Stimulated activated naive CD4-positive, alpha-beta T cell (primary cell): ENCODE measurements at places on chromosomes 4 and X.

- DNase-seq, result no peak
Measured at GRCh38 chr4:116150152-116150551, 935.2 kb downstream of the TRAM1L1 start.

GRCh38 chrX:5236749-5237148 is 991.9 kb downstream of the NLGN4X start:
- no peak for DNase-seq

DNA sequence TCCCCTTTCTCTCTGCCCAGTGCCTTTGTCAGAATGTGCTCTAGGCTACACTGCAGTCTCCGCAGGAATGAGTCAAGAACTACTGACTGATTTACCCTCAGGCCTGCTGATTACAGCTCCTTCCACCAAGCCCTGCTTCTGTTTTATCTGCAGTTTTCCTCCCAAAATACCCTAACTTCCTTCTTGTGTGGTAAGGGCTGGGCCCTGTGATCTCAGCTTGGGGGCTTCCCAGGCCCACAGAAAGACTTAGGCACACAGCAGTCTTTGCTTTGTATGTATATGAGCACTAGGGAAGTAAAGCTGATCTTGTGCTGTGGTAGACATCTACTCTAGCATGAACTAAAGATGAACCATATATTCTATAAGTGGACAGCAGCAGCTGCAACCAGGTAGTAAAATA is 18.8 kb downstream of the PAK3 start:
- DNase-seq, result no peak

GRCh38 chrX:15761564-15762191 is 23.6 kb downstream of the CA5B start:
- no peak for DNase-seq

- DNase-seq, result no peak
Measured at GRCh38 chrX:110108381-110108821, 105.5 kb downstream of the TMEM164 start.

- no peak for DNase-seq
Measured at GRCh38 chr4:71602289-71602900, 181.5 kb downstream of the GC start.

GRCh38 chr4:133152831-133153481 is 3.9 kb downstream of the PCDH10 start:
- no peak for DNase-seq

- DNase-seq, result no peak
Measured at GRCh38 chr4:128241425-128241913, 46.1 kb downstream of the PGRMC2 start.

- no peak for DNase-seq
Measured at GRCh38 chrX:125439194-125439849, 119.7 kb downstream of the TEX13C start.

DNA sequence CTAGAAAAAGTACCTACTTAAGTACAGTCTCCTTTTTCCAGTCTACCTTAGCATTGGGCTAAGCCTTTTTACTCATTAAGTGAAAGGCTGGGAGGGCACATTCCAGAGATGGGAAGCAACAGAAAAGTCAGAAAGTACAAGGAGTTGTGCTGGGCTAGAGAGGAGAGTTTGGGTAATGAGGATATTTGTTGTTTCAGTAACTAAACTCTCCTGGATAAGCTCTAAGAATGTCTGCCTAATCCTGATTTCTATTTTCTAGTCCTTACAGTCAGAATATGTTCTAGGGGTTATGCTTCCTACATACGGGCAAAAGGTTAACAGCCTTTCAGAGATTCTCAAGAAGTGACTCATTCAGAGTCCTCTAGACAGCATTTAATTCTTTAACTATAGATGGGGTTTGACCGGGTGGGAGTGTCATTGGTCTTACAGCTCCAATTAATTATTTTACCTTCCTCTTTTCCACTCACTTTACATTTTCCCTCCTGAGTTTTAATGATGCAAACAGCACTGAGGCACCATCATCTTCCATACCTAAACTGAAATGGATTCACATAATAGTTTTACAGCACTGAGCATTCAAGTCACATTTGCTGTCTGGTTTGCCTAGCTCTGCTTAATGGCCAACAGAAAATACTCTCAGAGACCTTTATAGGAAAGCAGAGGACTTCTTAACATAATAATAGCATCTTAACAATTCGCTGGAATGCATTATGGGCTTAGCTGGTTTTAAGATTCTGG is 42.9 kb downstream of the USP26 start:
- DNase-seq, result no peak

DNA sequence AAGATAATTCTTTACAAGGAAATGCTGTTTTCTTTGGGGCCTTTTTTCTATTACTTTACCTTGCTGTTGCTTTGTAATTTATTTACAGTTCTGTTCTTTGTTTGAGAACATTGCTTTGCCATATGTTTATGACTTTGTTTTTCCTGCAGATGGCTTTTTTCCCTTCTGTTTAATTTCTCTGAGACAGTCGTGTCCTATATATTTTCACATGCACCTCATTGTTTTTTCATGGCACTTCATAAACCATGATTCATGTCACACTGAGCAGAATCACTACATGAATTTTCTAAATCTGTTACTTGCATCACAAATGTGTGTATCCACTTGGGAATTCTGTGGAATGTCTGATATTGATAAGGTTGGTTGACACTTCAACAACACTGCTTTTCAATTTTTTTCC is 33.0 kb upstream of the PNPLA4 start:
- no peak for DNase-seq

- DNase-seq, result peak; percentile 28
Measured at GRCh38 chrX:45851434-45851991, 650.8 kb upstream of the DIPK2B start.

DNA sequence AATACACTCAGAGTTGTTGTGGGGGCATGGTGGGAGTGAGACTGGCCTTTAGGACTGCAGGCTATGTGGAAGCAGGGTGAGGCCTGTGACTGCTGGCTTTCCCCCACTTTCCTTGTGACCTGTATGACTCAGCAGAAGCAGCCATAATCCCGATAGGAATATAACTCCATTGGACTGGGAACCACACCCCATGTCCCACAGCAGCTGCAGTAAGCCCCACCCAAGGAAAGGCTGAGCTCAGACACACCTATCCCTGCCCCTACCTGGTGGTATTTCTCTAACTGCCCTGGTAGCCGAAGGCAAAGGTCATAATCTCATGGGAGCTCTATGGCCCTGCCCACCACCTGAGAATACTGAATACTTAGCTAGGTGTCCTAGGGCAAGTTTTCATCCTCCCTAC is 169.3 kb downstream of the GC start:
- no peak for DNase-seq

DNA sequence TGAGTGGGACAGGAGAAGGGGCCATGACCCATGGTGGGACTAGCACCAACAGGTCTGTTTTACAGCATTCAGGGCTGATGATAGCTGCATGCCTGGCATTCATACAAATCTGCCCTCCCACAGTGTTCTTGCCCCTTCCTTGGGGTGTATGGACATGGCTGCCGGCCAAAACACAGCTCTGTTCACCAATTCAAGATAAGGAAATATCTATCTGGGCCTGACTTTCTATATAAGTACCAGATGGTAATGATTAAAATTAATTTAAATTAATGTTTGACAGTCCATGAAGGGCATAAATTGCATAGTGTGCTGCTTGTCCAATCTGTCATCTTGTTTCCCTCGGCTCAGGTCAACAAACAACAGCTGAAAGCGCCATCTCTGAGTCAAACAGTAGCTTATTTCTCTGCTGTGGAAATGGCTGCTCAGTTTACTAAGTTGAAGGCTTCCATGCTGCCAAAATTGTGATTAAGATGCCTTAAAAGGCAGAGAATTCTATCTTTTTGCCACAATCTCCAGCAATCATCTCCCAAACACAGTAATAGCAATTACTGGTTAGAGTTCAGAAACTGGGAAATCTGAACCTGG is 67.0 kb upstream of the TSPAN7 start:
- DNase-seq, result no peak

DNA sequence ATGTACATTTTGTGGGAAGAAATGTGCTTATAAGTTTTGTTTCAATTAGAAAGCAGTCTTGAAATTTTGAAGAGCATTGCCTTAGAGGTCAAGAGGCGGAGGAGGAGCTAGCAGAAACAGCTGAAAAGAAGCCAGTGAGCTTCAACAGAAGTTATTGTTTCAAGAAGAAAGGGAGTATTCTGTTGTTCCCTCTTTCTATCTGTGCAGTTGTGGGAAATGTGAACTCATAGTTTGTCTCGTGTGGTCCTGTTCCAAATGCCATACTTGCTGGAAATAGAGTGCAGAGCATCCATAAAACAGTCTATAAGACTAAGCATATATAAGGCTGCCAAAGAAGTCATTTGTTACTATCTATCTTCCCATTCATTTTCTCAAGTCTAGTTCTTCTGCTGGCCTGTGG is 1015.7 kb downstream of the DMD start:
- DNase-seq, result no peak

GRCh38 chr4:21470535-21470934 is 478.0 kb downstream of the KCNIP4 start:
- no peak for DNase-seq

- no peak for DNase-seq
Measured at GRCh38 chr4:52192721-52193135, 141.6 kb downstream of the SPATA18 start.

- DNase-seq, result no peak
Measured at GRCh38 chr4:95549246-95550114, 707 bp upstream of the UNC5C start.

GRCh38 chr4:9924750-9925149 is 96.5 kb downstream of the SLC2A9 start:
- no peak for DNase-seq

GRCh38 chr4:124484008-124484407 is 228.5 kb downstream of the ANKRD50 start:
- DNase-seq, result no peak

GRCh38 chr4:78267790-78268189 is 210.7 kb downstream of the FRAS1 start:
- no peak for DNase-seq

DNA sequence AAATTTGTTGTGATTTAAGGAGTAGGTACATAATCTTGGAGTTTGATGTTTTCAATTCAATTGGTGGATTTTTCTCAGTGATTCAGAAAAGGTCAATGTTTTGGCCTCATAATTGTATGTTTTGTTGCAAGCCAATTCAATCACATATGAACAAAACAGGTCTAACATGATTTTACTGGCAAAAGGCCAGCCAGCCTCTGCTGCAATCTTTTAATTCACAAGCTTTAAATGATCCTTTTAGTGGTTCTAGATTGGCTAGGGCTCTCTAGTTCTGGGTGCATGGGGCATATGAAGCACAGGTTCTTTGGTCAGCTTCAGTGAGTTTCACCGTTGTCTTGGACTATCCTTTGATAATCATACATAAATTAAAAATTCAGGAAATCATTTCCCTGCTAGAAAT is 19.2 kb upstream of the SLC6A14 start:
- no peak for DNase-seq

DNA sequence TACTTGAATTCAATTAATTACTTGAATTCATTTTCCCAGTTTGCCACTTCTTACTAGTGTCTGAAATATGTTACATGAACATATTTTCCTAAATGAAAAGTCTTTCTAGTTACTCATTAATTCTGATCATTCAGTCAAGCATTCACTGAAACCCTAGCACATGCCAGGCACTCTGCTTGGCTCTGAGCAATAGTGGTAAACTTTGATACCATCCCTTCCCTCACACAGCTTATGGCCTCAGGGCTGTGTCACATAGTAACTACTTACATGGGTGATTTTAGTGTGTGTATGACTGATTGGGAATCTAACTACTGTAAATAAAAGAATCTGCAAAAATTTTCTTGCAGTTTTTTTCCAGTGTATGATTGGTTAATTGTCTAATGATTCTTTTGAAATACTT is 32.7 kb downstream of the METAP1 start:
- DNase-seq, result no peak

- DNase-seq, result no peak
Measured at GRCh38 chr4:94527556-94528233, 76.0 kb downstream of the PDLIM5 start.

GRCh38 chrX:20712811-20713210 is 446.1 kb upstream of the RPS6KA3 start:
- DNase-seq, result no peak

DNA sequence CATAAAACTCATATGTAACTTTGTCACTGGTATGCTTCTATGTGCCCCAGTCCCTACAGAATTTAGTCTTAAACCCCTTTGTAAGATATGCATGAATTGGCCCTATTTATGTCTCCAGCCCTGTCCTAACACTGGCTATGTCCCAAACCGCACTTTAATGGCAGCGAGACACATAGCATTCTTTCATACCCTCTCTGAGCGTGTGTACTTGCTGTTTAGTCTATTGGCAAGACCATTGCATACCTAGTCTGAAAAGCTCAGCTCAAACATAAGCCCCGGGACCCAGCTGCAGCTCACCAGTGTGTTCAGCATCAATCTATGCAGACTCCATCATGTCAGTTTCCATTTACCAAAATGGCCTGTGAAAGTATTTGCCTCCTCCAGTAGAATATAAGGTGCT is 1018.4 kb upstream of the TENM3 start:
- DNase-seq, result no peak

DNA sequence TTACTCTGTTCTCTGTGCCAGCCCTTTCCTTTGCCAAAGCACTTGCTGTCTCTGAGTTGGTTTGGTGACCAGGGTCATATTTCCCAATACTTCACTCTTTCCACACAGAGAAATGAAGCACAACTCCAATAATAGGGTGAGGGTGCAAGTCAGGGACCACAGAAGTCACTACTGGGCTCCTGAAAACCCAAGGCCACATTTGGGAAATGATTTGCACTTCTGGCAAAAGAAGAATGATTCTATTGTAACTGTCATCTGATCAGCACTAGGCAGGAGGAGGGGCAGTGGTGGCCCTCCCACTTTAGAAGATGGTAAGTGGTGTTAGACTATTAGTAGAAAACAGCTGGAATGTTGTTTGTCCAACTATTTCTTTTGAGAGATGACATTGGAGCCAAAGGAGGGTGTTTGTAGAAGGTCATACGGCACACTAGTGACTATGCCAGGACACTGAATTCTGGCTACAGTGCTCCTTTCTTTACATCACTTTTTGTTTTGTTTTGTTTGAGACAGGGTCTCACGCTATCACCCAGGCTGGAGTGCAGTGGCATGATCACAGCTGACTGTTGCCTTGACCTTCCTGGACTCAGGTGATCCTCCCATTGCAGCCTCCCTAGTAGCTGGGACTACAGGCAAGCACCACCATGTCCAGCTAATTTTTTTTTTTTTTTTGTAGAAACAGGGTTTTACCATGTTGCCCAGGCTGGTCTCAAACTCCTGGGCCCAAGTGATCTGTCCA is 10.8 kb upstream of the HADH start:
- no peak for DNase-seq
